ENCODE measurements at places on chromosomes 5 and 9.

DNA sequence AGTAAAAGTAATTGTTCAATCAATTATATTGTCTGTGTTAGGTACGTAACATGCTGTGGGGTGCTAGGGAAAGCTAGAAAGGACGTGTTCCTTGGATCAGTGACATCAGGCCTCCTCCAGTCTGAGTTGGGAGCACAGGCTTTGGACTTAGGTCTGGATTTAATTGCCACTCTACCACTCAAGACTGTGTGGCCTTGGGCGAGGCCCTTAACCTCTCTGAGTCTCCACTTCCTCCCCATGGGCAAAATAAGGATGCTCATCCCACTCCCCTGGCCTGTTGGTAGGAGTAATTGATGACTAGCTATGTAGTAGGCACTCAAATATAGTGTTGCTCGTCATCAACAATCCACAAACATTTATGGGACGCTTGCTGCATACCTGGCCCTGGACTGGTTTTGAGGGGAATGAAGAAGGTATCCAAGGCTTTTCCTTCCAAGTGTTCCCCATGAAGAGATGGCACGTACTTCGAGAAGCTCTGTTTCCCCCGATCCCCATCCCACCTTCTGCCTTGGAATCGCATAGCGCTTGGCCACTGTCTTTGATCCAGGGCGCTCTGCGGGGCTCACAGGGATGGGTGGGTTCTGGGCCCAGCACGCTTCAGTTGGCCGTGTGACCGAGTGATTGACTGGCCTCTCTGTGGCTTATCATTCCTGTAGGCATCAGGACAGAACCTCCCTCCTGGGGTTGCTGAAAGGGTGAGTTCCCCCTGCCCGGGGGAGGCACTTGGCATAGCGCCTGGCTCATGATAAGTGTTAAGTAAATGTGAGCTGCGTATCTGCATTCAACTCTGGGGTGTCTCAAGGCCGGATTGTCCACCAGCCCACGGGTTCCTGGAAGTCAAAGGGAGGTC lies 8.1 kb downstream of the FGF18 start:
- no peak for DNase-seq

- DNase-seq = no peak
Observed at GRCh38 chr9:126586236-126586635, 27.5 kb upstream of the LMX1B start.

- no peak for DNase-seq
Observed at GRCh38 chr9:37602817-37603216, 10.4 kb upstream of the TOMM5 start.

DNA sequence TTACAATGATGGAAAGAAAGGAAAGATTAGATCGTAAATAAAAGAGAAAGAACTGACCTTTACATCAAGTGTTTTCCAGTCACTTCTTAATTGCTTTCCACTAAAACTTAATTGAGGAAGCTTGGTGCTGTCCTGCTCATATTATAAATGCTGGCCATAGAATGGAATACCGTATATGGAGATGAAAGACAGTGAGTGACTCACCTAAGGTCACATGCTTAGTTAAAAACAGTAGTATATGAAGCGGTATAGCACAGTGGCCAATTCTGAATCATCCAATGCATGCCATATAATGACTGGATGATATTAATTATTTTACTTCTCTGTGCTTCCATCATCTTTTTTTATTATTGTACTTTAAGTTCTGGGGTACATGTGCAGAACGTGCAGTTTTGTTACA lies 482.4 kb upstream of the SGCD start:
- DNase-seq = no peak

GRCh38 chr5:8721536-8721935 lies 824.3 kb downstream of the SEMA5A start:
- DNase-seq = no peak

GRCh38 chr9:124869466-124869985 lies 7.6 kb downstream of the ARPC5L start:
- no peak for DNase-seq

DNA sequence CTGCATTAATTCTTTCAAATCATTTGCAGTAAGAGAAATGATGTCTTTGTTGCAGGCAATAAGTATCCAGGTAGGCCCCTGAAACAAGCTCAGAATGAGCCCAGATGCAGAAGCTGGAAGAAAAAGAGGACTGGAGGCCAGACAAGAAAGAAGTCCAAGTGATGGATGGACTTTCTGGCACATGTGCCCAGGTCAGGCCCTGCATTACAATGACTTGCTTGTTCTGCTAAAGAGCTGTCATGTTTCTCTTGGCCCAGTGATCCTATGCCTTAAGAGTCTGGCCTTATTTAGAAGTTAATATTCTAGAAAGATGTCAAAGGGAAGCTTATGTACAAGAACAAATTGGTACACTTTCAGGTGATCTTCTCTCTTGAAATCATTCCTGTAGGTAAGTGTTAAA lies 64.8 kb downstream of the DPYSL3 start:
- no peak for DNase-seq

DNA sequence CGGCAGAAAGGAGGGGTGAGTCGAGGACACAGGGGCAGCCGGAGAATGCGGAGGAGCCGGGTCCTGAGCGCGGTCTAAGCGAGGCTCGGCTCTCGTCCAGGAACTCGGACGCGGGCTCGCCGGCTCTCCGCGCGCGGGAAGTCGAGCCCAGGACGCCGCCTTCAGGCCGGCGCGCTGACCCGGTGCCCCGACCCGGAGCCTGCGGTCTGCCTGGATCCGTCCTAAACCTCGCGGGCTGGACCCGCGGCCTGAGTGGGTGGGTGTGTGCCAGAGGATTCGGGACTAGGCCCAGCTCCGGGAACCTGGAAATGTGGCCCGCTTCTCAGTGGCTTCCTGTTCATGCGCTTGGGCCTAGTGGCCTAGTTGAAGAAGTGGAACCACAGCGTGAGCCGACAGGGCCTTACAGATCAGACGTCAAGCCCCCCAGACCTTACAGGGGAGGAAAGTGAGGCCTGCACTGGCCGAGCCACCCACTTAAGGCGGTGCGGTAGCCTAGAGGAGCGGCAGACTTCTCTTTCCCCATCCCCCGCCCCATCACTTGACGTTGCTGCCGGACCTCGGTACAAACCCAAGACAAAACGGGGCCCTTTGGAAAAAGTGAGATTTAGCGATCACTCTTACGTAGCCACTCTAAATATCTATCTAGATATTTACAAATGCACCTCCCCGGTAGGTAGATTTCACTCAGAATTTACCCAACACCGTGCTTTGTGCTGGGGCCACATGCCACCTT lies 1.2 kb downstream of the CDKN2B-AS1 start:
- no peak for DNase-seq

GRCh38 chr9:132997591-132997990 lies 19.1 kb downstream of the GFI1B start:
- DNase-seq = no peak

GRCh38 chr9:84718476-84718875 lies 48.9 kb downstream of the NTRK2 start:
- DNase-seq = no peak

DNA sequence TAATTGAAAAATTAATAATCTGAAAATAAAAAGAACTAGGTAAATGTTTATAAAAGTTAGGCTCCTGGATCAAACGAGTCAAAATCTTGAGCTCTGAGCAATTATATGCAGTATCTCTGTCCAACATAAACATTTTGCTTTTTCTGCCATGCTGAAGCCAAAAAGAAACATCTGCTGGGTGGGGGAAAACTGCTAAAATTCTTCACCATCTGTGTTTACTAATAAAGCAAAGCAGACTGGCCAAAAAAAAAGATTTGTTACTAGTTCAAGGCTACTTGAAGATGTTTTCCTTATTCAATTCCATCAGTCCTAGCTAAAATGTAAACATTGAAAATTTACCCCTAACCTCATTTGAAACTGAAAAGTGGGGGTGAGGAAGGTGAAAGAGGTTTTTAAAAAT lies 29.7 kb downstream of the GTF3C4 start:
- no peak for DNase-seq

DNA sequence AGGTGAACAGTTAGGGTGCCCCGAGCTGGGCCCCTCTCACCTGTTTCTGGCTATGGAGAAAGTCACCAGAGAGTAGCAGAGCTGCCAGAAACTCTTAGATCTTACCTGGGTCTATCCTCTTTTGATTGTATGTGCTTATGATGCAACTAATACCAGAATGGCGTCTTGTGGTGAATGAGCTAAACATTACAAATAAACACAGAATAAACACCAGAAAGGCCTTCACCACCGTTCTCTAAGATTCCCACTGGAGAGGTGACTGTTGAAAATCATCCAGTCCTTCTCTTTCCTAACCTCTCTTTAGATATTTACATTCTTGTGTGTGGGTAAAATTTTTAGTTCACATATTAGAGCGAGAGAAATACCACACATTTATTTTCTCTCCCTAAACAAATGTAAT lies 241.7 kb upstream of the GAS1 start:
- no peak for DNase-seq

GRCh38 chr5:127671218-127671617 lies 22.3 kb downstream of the CTXN3 start:
- no peak for DNase-seq

DNA sequence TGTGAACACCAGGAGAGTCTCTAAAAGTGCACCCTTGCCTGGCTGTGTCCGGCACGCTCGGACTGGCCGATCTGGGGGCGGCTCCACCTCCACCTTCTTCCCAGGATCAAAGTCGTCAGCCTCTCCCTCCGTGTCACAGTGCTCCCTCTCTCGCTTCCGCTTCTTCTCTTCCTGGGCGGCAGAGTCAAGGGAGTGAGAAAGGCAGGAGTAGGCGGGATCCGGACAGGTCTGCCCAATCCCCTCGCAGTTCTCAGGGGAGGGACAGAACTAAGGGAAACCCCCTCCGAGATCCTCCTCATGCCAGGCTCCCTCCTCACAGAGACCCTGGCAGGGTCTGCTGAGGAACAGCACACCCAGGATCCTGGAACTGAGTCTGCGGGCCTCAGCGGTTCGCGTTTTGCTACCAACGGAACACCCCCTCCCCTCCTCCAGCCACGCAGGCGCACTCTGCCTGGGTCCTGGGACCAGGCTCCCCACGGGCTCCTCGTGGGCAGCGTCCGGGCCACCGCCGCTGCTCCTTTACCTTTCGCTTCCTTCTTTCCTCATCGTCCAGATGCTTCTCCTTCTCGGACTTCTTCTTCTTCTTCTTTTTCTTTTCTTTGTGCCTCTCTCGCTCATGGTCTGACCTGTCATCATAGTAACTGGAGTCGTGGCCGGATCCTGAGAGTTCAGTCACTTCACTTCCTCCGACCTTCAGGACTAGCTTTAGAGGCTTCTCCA lies 1.3 kb downstream of the BRD9 start:
- DNase-seq = no peak

- no peak for DNase-seq
Observed at GRCh38 chr9:116939614-116940013, 252.5 kb downstream of the TRIM32 start.
